ENCODE measurements at places on chromosomes 7 and 10.

DNA sequence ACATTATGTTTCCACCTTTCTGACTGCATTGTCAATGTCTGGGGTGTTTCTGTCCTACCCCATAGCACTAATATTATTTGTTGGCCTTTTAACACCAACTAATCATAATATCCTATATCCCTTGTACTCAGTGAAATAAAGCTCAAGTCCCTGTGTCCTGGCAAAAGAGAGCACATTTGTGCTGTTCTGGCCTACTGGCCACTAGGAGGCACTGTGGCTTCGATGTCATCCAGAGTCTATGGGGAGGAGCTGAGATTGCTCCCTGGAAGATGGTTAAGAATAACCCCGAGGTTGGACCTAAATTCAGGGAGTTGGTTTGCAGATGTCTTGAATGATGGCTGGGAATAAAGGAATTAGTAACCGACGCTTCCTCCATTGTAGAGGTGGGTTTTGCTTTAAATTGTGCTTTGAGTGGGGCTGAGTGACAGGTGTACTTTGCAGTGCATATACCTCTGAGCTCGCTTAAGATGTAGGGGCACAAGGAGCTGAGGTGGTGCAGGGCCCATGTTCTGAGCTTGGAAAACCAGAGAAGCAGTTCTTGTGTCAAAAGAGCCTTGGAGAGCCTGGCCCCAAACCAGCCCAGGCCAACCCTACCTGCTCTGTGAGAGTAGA is 191.2 kb upstream of the PRSS1 start:
- peak; percentile 86 for DNase-seq

DNA sequence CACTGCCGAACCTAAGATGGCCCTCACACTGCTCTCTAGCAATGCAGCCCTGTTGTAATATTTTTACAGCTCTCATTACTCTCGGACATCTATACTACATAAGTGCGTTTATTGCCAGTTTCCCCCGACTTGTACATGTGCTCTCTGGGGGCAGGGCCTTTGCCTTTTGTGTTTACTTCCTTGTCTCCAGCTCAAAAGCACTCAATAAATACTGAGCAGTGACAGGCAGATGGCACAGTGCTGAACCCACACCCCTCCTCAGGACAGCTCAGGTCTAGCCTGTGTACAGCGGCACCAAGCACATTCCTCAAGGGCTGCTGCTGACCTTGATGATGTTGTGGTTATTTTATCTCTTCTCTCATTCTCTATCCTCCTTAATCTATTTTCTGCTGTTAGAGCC is 68.0 kb upstream of the ELMO1 start:
- DNase-seq = no peak

DNA sequence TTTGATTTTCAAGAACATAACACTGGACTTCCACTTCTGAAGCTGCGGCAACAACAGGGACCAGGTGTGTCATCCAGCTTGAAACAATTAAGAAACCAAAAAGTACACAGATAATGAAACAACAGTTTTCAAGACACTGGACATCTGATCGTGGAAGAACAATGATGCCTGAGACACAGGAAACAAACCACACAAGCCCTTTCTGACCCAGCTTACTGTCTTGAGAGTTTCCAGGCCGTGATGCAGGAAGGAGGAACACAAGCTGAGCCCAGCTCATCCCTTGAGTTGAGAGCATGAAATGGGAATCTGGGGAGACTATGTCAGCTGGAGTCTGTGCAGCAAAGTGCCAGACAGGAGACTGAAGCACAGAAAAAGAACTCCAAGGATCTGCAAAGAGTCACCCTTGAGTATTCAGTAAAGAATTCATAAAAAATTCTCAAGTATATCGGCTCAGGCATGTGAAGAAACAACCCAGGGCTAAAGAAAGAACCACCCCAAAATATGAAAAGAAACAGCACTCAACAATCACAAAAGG is 91.6 kb downstream of the RNF32 start:
- DNase-seq = no peak

DNA sequence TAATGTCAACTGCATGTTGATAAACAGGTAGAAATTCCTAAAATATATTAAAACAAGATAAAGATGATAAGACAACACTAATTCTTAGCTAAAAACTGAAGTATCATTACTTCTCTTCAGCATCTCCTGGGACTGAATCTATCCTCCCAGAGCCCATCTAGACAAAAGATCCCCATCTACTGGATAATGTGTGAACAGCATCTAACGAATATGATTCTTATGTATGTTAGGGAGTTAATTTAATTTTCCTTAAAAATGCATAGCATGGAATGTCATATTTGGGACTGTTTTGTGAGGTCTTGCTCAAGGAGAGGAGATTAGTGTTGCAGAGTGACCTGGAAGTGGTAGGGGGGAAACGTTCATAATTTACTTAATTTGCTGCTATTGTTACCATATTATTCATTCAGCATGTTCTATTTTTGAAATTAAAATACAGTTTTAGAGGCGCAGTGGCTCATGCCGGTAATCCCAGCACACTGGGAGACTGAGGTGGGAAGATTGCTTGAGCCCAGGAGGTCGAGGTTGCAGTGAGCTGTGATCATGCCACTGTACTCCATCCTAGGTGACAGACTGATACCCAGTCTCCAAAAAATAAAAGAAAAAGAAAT is 305.1 kb upstream of the CSTF2T start:
- DNase-seq = peak; percentile 22

DNA sequence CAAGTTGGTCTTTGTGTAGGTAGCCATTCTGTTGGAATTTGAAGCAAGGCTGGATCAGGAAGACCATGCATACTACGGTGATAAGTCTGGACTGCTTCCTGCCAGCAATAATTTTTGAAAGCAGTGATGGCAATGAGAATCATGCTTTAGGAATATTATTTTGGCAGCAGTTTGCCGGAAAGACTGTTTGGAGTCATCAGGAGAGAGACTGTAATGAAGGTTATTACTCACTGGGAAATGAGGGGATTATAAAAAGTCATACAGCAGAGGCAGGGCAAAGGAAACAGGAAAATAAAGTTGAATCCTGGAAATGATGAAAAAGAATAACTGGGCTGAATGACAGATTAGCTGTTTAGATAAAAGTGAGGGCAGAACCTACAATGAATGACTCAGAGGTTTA is 1136.8 kb upstream of the AUTS2 start:
- no peak for DNase-seq

- DNase-seq = no peak
Observed at GRCh38 chr7:47085491-47086275, 496.2 kb downstream of the TNS3 start.

DNA sequence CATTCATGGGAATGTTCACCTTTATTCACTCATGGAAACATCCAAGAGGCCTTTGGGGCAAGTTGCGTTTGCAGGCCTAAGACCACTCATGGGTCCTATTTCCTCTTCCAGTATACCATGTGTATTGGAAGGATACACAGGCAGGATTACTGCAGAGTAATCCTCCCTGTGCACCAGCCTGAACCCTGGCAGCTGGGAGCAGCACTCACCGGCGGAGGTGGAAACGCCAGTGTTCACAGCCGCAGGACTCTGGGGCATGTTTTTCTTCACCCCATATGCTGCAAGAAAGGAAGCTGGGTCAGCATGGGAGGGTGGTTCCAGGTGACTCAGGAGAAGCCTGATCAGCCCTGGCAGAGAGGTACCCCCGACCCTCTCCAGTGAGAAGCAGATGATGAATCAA is 24.5 kb downstream of the COL17A1 start:
- no peak for DNase-seq

DNA sequence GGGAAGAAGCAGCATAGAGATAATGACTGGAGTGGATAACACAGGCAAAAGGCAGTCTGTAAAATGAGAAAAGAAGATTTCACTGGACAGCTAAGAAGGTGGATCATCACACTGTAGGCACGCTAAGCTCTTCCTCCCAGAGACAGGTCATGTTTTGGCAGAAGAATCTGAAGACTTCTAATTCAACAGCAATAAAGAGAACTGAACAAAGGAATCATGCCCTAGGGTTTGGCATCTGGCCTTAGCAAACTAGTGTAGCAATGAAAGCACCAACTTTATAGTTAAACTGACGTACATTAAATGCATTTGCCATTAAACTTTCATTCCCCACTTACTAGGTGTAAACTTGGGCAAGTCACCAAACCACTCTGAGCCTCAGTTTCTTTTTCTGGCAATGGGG is 84.4 kb upstream of the SEM1 start:
- DNase-seq = no peak

DNA sequence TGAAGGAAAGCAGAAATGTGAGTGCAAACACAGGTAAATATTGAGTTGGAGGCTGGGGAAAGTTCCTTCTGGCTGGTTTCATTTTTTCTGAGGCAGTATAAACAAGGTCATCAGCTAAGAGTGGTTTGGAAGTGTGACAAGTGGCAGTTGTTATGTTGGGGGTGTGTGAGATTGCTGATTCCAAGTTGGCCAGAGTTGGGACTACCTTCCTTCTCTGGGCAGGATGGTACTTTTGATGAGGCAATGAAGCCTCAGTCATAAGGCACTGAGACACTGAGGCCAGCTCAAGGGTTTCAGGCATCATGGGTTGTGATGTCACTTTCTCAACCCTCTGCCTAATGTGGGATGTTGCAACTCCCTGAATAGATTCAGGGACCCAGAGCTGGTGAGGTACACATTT is 8.2 kb upstream of the PTTG1IP2 start:
- peak; percentile 93 for DNase-seq

GRCh38 chr7:103574576-103574975 is 128.6 kb upstream of the SLC26A5 start:
- no peak for DNase-seq

- no peak for DNase-seq
Observed at GRCh38 chr10:110113670-110114337, 93.6 kb upstream of the MXI1 start.

DNA sequence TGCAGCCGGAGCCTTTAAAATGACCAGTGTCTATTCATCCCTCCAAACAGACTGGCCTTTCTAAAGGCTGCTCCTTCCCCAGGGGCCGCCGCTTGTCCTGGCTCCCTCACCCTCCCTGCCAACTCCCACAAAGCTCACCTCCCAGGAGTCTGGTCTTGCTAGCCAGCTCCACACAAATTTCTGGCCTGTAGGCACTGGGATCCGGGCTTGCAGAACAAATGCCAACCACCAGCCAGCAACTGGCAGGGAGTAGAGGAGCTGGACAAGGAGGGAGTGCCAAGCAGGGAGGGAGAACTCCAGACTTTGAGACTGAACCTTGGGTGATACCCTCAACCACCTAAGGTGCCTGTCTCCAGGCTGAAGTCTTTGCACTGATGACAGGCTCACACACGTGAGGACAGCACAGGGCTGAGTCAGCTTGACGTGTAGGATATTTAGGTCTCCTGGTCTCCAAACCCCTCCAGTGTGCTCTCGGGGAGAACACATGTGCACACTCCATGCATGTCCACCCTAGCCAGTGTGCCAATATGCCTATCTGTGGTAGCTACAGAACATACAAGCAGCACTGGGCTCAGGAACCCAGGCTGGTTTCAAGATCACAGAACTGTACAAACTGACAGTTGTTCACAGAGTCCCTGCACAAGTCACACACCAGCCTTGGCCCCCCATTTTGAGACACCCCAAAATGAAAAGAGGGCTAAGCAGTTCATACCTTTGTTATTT is 6.0 kb downstream of the PAX2 start:
- DNase-seq = no peak

GRCh38 chr7:90007001-90007654 is 147.1 kb upstream of the STEAP1 start:
- no peak for DNase-seq

DNA sequence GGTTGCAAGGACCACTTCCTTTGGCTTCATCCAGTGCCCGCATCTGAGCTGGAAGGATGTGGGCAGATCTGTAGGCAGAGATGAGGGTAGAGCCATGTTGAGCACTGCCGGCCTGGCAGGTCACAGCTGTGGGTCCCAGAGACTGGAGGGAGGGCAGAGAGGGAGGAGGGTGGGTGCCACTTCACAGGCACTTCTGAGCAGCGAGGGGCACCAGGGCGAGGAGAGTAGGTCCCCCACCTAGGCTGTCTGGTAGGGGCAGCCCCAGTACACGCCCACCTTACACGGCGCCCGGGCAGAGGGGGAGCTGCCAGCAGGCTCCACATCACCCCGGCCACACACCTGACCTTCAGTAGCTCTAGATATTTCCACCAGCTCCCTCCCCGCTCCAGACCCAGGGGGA is 473.0 kb upstream of the FOXK1 start:
- DNase-seq = no peak

- DNase-seq = no peak
Observed at GRCh38 chr7:132429181-132429580, 147.1 kb downstream of the PLXNA4 start.

- no peak for DNase-seq
Observed at GRCh38 chr7:1663223-1663622, 6.9 kb upstream of the ELFN1 start.

DNA sequence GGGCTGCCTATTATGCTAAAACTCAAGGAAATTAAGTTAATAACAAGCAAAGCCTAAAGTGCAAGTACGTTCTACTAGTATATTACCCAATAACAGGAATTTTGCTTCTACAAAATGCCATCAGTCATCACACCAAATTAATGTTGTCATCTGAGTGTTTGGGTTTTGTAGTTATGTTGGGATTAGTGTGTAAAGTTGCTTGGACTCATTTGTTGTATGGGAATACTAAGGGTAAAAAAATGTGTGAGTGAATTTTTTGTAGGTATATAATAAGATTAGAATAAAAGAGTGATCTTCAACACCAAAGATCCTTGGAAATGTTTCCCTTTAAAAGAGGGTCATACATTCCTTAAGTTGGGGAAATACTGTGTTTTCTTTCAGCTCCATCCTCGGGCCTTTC is 38.6 kb downstream of the NRP1 start:
- no peak for DNase-seq

- DNase-seq = peak; percentile 85
Observed at GRCh38 chr10:120749856-120750566, 101.2 kb upstream of the WDR11 start.

- DNase-seq = no peak
Observed at GRCh38 chr10:86345859-86346798, 20.5 kb downstream of the GRID1 start.

DNA sequence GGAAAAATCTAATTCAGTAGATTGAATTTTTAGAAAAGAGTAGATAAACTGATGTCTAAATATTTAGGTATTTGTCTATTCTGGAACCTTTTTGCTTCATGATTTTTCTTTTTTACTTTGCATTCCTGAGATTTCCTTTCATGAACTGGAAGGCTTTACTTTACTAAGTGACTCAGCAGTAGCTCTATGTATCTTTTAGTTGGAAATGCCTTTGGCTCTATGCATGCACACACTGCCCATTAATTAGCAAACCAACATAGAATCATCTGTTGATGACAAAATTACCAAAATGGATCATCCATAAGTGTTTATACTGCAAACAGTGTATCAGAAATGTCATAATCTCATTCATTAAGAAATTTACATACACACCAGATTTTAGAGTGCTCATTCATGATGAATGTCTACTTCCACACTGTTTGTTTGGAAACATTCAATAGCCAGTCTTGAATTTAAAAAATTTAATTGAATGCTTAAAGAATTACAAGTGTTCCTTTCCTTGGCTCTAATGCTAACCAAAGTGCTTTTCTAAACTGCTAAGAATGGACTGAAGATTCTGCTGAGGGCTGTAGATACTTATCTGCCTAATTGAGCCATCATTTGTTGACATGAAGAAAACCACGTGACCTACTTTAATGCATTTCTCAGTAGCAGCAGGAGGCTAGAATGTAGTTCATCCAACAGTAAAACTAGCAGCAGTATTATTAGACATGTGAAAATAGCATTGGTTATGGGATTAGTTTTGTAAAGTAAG is 282.0 kb downstream of the ADK start:
- DNase-seq = no peak

Data from suppressor macrophage treated with lipopolysaccharide for 1 hour (primary cell).